Chondrocyte (in vitro differentiated cells): ENCODE measurements at places on chromosomes 13 and 19. TPM values are rescaled to one million over a fixed set of nuclear protein-coding genes. Genes with fewer than 3 reads are reported as not detected.

GRCh38 chr19:41774515-41774980 is 19.2 kb downstream of the CEACAM6 start:
- no peak overlapping the region for H3K27ac ChIP-seq
- H3K4me1 ChIP-seq, result no peaks in the 10 kb centered on the region
- peaks cover 39% of the 10 kb centered on the region for H3K27me3 ChIP-seq
- no peak for DNase-seq
- no peaks in the 10 kb centered on the region for H3K36me3 ChIP-seq
- no peak overlapping the region for H3K4me3 ChIP-seq

DNA sequence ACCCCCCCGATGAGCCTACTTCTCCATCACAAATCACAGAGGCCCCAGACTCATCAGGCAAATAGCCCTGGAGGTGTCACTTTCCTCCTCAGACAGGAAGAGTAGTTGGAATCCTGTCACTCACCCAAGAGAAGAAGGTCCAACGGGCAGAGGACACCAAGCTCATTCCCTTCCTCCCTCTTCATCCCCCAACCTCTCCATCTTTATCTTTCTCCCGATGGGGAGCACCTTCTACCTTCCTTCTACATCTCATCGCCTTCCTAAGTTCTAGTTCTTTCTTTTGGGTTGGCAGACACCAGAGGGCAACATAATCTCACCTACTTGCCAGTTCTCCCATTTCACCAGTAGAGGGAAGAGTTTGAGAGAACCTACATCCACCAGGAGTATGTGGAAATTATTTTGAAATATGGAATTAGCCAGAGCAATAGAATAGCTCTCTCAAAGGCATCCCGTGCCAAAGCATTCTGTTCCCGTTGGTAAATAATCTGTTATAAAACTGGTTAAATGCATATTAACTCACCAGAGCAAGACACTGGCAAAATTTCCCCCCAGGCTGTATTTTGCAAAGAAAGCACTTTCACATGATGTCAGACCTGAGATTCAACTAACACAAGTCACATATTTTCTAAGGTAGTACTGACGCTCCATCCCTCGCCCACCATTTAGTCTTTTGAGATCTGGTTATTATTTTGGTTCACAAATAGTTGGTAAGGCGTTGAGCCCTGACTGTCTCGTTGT is 55.0 kb downstream of the ZIC5 start:
- no peak for DNase-seq
- no peaks in the 10 kb centered on the region for H3K36me3 ChIP-seq
- no peak overlapping the region for H3K27ac ChIP-seq
- peaks cover 4% of the 10 kb centered on the region for H3K4me1 ChIP-seq
- no peak overlapping the region for H3K4me3 ChIP-seq

DNA sequence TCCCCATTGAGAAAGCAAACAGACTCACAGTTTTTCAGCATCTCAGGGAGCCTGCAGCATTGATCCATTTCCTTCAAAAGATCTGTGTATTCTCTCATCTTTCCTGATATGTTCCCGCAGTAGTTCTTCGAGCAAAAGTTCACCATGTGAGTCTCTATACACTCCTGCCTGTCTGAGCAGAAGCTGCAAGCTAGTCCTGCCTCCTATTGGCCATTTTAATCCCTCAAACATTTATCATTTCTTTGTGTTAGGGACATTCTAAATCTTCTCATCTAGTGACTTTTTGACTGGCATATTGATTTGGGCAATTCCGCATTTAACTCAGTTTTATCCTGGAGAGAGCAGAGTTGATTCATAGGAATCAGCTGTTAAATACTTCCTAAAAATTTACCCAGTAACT is 660.4 kb upstream of the KLF12 start:
- DNase-seq, result no peak
- no peak overlapping the region for H3K4me3 ChIP-seq
- H3K27ac ChIP-seq, result no peak overlapping the region
- no peaks in the 10 kb centered on the region for H3K27me3 ChIP-seq
- no peaks in the 10 kb centered on the region for H3K4me1 ChIP-seq

- H3K4me1 ChIP-seq, result peaks cover 31% of the 10 kb centered on the region
- no peak for DNase-seq
- H3K4me3 ChIP-seq, result no peak overlapping the region
- H3K27me3 ChIP-seq, result no peaks in the 10 kb centered on the region
- no peak overlapping the region for H3K27ac ChIP-seq
These were observed 175.2 kb upstream of the RNF113B start for GRCh38 chr13:98352226-98352625.

HSD17B14 gene
- total RNA-seq, result 11.4 to 13.6 TPM (median 13.5 TPM) in 3 replicates

- peaks cover 45% of the 10 kb centered on the region for H3K4me1 ChIP-seq
- peak overlapping the region; percentile 62 for H3K27ac ChIP-seq
- H3K4me3 ChIP-seq, result peak overlapping the region; percentile 14
- no peaks in the 10 kb centered on the region for H3K27me3 ChIP-seq
- no peak for DNase-seq
- H3K36me3 ChIP-seq, result peaks cover 31% of the 10 kb centered on the region
These were observed 3.8 kb downstream of the MYADM start for GRCh38 chr19:53871454-53871853.

DNA sequence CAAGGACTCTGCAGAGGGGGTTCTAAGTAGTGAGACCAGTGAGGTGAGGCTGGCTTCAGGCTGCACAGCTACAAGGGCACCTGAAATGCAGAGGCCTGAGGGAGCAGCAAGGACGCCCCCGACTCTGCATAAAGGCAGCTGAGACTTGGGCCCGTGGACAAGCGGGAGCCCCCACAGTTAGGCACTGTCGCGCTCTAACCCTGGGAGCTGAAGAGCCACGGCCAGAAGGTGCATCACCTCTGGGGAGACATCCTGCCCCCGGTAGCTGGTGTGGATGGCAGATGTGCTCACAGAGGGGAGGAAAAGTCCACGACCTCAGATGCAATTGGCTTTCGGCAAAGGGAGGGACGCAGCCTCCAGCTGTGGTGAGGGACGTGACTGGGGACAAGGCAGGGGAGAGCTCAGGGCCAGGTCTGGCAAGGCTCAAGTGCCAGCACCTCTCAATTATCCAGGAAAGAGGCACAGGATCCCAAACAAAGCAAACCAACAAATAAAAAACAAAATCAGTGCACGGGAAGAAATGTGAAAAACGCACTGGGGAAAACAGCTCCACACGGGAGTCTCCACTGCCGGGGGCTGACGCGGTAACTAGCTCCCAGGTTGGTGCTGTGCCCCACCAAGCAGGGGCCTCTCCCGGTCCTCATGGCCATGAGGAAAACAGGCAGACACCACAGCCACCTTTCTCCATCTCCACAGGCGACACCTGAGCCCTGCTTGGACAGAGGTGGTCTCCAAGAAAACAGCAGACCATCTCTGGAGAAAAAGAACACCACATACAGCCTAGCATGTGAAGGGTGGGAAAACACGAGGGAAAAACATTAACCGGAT is 23.0 kb upstream of the PLPP2 start:
- peak; percentile 66 for DNase-seq
- peaks cover 4% of the 10 kb centered on the region for H3K4me1 ChIP-seq
- H3K4me3 ChIP-seq, result no peak overlapping the region
- no peak overlapping the region for H3K27ac ChIP-seq
- H3K27me3 ChIP-seq, result no peaks in the 10 kb centered on the region

KIR2DL3 gene
- total RNA-seq, result not detected in 3 replicates

PCCA gene
- total RNA-seq, result 14.8 to 25.5 TPM (median 15.1 TPM) in 3 replicates

GRCh38 chr19:32471811-32472210 is 66.2 kb downstream of the DPY19L3 start:
- no peaks in the 10 kb centered on the region for H3K27me3 ChIP-seq
- H3K27ac ChIP-seq, result peak overlapping the region; percentile 41
- H3K4me3 ChIP-seq, result no peak overlapping the region
- peaks cover 4% of the 10 kb centered on the region for H3K36me3 ChIP-seq
- no peak for DNase-seq
- H3K4me1 ChIP-seq, result peaks cover 20% of the 10 kb centered on the region

DNA sequence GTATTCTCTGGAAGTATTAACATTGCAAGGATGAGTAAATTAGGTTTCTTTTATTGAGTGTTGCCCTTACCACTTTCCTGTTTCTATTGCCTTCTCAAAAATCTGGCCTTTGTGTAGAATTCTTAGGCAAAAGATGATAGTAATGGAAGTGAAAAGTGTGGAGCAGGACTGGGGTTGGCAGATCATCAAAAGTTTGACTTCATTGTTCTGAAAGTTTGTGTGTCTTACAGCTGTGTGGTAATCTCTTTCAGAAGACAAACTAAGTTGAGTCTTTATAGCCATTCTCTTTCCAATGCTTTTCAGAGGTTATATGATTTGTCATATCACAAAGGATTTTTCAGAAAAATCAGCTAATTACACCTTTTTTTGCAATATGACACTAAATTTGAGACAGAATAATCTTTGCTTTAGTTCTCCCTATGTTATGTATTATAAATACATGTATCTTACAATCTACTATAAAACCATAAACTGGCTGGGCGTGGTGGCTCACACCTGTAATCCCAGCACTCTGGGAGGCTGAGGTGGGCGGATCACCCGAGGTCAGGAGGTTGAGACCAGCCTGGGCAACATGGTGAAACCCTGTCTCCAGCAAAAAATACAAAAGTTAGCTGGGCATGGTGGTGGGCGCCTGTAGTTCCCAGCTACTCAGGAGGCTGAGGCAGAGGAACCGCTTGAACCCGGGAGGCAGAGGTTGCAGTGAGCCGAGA is 8.7 kb upstream of the KCNRG start:
- peaks cover 35% of the 10 kb centered on the region for H3K4me1 ChIP-seq
- no peak overlapping the region for H3K4me3 ChIP-seq
- no peaks in the 10 kb centered on the region for H3K27me3 ChIP-seq
- H3K36me3 ChIP-seq, result peaks cover 14% of the 10 kb centered on the region
- DNase-seq, result no peak

PGLYRP1 gene
- not detected in 3 replicates for total RNA-seq

PTGIR gene
- total RNA-seq, result 0.80 to 2.4 TPM (median 2.2 TPM) in 3 replicates

GRCh38 chr13:23460309-23460708 is 26.8 kb upstream of the SACS start:
- no peak overlapping the region for H3K4me3 ChIP-seq
- no peak overlapping the region for H3K27ac ChIP-seq
- H3K4me1 ChIP-seq, result peaks cover 20% of the 10 kb centered on the region
- DNase-seq, result no peak
- H3K27me3 ChIP-seq, result no peaks in the 10 kb centered on the region

DNA sequence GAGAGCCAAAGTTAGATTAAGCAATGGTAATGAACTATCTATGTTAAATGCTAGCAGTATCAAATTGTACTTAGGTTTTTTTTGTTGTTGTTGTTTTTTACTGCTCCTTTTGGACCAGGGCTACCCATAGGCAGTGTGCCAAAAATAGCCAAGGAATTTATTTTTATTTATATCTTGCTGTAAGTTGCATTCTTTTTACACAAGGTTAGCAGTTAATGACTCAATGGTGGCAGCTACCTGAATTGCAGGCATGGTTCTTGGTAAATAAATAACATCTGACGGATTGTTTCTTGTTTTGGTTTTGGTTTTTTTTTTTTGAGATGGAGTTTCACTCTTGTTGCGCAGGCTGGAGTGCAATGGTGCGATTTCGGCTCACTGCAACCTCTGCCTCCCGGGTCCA is 194.8 kb upstream of the TSC22D1 start:
- H3K27ac ChIP-seq, result no peak overlapping the region
- no peaks in the 10 kb centered on the region for H3K27me3 ChIP-seq
- H3K4me3 ChIP-seq, result no peak overlapping the region
- no peak for DNase-seq
- peaks cover 2% of the 10 kb centered on the region for H3K36me3 ChIP-seq
- no peaks in the 10 kb centered on the region for H3K4me1 ChIP-seq

DNA sequence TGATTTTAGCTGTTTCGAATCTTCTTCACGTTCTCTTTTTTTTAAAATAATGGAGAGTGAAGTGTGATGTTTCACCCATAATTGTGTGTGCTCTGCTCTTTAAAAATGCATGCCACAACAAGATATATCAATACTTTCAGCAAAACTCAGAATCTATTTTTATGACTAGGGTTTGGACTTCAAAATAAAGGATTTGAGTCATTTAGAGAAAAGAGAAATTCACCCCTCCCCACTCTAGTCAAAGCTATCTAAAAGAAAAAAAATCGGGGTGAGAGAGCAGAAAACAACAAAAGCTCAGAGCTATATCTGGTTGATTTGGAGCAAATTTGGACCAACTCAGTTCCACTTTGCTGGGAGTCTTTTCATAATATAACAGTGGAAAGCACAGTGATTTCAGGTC is 244.5 kb downstream of the DNAJC15 start:
- peaks cover 26% of the 10 kb centered on the region for H3K4me1 ChIP-seq
- DNase-seq, result no peak
- H3K27me3 ChIP-seq, result no peaks in the 10 kb centered on the region
- no peak overlapping the region for H3K27ac ChIP-seq

DNA sequence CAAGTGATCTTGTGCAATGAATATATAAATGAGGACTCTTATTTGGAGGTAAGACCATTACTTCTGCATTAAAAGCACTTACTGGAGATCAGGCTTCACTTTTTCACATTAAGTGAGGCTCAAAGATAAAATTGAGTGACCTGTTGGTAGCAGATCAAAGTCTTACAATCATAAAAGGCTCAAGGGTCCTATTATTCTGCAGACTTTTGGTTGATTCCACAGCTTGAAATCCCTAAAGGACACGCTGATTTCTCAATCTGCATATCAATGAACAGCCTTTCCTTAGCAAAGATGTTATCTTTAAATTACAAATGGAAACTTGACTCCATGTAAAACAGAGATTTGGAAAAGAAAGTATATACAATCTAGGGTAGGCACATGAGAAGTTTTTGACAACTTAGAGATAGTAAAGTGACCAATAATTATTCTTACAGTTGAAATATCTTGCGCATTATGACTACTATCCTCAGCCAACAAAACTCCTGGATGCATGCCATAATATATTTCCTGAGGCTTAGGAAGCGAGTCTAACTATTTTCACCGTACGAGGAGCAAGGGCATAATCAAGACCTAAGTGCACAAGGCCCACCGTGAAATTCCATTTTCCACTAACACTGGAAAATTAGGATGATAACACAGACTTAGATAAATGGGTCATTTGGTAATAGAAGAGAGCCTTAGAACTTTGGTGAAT is 640.7 kb downstream of the LIG4 start:
- no peak overlapping the region for H3K4me3 ChIP-seq
- no peak for DNase-seq
- H3K27me3 ChIP-seq, result no peaks in the 10 kb centered on the region
- no peaks in the 10 kb centered on the region for H3K4me1 ChIP-seq
- no peaks in the 10 kb centered on the region for H3K36me3 ChIP-seq
